Transverse colon (tissue), 4 donors: ENCODE measurements at places on chromosomes 3 and 15. TPM values are rescaled to one million over a fixed set of nuclear protein-coding genes. Genes with fewer than 3 reads are reported as not detected.

DNA sequence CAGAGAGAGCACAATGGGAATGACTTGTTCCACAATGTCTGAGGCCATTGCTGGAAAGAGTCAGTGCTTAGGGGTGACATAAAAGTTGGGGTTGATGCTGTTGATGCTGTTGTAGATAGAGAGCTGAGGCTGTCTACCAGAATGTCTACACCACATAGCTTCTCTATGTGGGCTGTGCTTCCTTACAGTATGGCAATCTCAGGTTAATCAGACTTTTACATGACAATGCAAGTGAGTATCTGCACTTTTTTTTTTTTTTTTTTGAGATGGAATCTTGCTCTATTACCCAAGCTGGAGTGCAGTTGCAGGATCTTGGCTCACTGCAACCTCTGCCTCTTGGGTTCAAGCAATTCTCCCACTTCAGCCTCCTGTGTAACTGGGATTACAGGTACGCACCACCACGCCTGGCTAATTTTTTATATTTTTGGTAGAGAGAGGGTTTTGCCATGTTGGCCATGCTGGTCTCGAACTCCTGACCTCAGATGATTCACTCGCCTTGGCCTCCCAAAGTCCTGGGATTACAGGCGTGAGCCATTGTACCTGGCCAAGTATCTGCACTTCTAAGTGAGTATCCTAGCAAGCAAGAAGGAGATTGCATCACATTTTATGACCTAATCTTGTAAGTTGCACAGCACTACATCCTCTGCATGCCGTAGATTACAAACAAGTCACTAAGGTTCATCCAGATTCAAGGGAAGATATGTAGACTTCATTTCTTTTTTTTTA is 28.7 kb downstream of the DLEC1 start:
- H3K27ac ChIP-seq, result no peak overlapping the region
- H3K4me3 ChIP-seq, result no peak overlapping the region
- H3K4me1 ChIP-seq, result no peaks in the 10 kb centered on the region
- no peaks in the 10 kb centered on the region for H3K36me3 ChIP-seq

DNA sequence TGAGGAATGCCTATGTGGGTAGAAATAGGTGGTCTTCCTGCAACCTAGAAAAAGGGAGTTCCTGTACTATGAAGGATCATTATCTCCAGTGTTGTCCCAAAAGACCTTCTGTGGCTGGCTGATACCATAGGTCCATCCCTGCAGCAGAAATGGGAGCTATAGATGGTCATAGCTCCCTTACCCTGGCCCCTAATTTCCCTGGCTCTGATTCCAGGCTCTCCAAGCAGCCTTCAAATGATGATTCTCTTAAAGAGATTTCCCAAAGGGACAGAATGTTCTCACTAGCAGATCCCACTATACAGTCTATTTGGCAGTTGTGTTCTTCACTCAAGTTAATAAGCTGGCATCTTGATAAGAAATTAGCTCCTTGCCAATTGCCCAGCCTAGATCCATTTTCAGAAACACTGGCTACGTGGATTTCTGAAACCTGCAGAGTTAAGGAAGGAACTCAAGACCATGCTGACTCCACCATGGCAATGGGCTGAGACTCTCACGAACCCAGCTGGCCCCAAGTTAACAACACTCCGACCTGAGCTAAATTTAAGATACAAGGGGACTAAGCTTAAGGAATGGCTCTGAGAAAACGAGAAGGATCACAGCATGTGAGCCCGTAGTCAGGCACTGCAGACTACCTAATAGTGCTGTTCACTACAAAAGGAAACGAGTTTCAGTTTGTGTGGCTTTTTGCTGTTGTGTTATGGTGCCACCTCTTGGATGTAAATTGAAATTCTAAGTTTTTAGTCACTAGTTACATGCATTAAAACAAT is 11.4 kb downstream of the C15orf40 start:
- H3K4me3 ChIP-seq, result no peak overlapping the region
- H3K4me1 ChIP-seq, result no peaks in the 10 kb centered on the region
- no peaks in the 10 kb centered on the region for H3K27me3 ChIP-seq
- no peak for DNase-seq

- H3K4me1 ChIP-seq, result peaks cover 4% of the 10 kb centered on the region
- no peaks in the 10 kb centered on the region for H3K36me3 ChIP-seq
- no peak overlapping the region for H3K27ac ChIP-seq
- no peak for DNase-seq
Measured at GRCh38 chr3:72563690-72564370, 284.4 kb downstream of the SHQ1 start.

DNA sequence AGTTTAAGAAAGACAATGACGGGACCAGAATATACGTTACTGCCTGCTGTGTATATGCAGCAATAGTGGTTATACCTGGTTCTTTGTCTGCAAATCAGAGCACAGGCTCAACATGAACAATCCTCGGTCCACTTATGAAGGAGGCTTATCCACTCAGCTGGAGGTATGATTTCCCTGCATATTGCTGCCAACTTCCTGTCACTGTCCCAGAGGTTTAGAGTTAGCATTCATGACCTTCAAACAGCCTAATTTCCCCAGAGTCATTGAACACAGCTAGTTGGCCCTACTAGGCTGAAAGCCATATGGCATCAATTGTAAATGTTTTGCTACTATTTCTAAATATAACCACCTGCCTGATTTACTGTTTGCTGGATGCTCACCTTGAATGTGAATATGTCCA is 224.9 kb upstream of the ZNF717 start:
- H3K4me3 ChIP-seq, result no peak overlapping the region
- H3K27ac ChIP-seq, result no peak overlapping the region
- DNase-seq, result no peak
- no peaks in the 10 kb centered on the region for H3K36me3 ChIP-seq

PYDC2 gene
- not detected for total RNA-seq
